ENCODE measurements at places on chromosomes 13 and 19.

- no peak for DNase-seq
Observed at GRCh38 chr13:39251340-39251739, 213.1 kb downstream of the NHLRC3 start.

- DNase-seq: no peak
Observed at GRCh38 chr13:101325423-101325822, 90.9 kb downstream of the NALCN start.

- peak; percentile 64 for DNase-seq
Observed at GRCh38 chr13:65034266-65034665, 2195.9 kb downstream of the PCDH9 start.

GRCh38 chr13:110486061-110486715, 75.3 kb downstream of the RAB20 start:
- DNase-seq: no peak

- no peak for DNase-seq
Observed at GRCh38 chr19:49591731-49592485, 926 bp downstream of the PRR12 start.

DNA sequence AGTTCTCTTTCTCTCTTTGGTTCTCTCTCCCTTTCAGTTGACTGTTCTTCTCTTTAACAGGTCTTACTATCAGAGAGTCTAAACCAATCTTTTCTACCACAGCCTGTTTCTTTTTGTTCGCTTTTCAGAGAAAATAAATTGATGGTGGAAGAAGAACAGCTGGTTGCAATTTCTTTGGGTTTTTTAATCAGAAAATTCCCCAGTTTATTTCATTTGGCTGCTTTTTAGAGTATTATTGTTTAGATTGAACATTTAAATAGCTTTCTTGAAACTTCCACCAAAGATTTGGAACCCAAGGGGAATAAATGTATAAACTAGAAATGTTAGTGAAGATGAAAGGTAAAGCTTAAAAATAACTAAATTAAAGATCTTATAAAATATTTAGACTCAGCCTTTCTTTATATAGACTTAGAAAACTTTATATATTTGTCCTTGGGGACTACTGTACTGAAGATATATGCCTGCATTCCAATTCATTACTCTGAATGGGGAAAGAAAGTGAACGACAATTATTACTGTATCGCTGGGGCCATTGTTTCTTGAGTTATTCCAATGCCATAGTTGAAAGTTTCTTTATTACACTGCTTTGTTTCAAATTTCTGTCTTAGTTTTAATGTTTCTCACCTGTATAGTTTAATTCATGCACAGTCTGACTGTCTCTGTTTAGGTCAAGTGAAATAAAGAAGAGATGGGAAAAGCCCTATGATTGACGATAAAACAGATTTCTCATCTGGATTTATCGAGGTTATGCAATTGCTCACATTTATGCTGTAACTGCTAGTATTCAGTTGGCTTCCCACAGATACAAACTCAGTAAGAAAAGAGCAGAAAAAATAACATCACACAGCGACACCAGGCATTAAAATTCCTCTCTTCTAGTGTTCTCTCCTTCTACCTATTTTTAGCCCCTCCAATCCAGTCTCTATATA, 169.4 kb upstream of the CSNK1A1L start:
- no peak for DNase-seq

GRCh38 chr13:44334751-44335150, 38.9 kb upstream of the SERP2 start:
- DNase-seq: no peak

GRCh38 chr13:74597526-74597925, 463.3 kb upstream of the KLF12 start:
- DNase-seq: no peak

- no peak for DNase-seq
Observed at GRCh38 chr19:8487137-8487851, 15.1 kb downstream of the PRAM1 start.

DNA sequence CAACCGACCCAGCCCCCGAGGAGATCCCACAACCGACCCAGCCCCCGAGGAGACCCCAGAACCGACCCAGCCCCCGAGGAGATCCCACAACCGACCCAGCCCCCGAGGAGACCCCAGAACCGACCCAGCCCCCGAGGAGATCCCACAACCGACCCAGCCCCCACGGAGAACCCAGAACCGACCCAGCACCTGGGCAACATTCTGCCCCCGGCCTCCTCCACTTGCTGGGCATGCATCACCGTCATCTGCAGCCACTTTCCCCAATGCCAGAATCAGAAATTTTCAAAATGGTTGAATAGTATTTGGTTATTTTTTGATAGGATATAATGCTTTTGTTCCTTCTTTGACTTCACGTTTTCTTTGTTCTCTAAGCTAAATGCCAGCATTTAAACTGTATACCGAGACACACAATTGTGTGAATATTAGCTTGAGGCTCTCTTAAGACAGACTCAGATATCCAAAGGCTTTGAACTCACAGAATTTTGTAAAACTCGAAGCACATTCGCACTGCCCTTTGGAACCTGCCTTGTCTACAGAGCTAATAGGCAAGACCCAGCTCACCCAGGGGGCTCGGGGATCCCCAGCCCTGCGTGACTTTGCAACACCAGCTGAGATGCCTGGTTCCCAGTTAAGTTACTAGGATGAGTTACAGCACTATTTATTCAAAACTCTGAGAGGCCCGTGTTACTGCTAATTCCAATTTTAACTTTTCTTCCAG, 15.5 kb upstream of the RASA3 start:
- peak; percentile 52 for DNase-seq

GRCh38 chr13:112060899-112061366, 6.0 kb upstream of the SOX1 start:
- DNase-seq: no peak

All from posterior vena cava (tissue), 2 donors.